ENCODE measurements at places on chromosomes 5 and 9. TPM values are rescaled to one million over a fixed set of nuclear protein-coding genes. Genes with fewer than 3 reads are reported as not detected.

GRCh38 chr5:127840809-127841208, 137.6 kb downstream of the CCDC192 start:
- DNase-seq: no peak

DNA sequence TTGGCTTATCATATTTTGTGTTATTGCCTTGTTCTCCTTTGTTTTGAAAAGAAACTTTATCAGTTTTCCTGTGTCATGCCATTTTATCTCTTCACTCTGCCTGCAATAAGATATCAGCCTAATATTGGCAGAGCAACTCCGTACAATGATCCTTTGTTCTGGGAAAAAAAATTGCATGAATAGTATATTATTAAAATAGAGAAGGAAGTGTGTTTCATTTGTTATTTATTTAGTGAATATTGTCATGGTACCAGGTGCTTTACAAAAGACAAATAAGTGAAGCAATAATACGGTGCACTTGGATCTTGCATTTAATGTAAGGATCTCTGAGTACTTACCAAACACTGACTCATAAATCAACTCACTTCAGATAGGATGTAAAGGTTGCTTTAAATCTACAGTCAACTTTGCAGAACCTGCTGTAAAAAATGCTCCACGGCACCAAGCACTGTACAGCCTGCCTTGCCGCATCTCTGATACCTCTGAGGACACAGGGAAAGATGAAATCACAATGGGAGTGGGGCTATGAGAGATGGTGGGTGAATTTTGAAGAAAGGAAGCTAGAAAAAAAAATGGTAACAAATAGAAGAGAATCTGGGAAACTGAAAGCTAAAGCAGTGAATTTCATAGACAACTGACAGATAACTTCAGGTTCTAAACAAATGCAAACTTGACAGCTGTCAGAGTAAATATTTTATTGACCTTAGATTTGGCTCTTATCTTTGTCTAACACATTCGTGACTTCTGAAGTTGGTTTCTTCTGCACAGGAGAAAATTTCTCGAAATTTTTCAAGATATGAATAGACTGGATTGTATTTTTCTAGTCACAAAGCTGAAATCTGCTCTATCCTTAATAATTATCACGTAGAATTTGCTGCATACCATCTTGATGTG, 232.1 kb downstream of the ENC1 start:
- no peak for DNase-seq

GRCh38 chr9:87615547-87616148, 110.3 kb upstream of the CTSL start:
- no peak for DNase-seq

DNA sequence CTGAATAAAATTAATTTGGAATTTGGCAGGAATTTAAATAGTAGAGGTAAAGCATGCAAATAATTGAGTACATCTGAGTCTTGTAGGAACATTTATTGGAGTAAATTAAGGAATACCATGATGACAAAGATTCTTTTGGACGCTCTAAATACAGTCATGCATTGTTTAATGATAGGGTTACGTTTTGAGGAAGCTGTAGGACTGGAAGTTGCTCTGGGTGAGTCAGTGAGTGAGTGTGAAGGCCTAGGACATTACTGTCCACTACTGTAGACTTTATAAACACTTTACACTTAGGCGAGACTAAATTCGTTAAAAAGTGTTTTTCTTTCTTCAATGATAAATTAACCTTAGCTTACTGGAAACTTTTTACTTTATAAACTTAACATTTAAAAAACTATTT, 113.0 kb downstream of the FAM170A start:
- DNase-seq: no peak

- no peak for DNase-seq
These were observed 78.0 kb upstream of the IRX4 start for GRCh38 chr5:1960595-1961303.

- DNase-seq: no peak
These were observed 81.0 kb downstream of the ARHGEF28 start for GRCh38 chr5:73706963-73707362.

GRCh38 chr9:81103597-81104471, 585.5 kb downstream of the TLE1 start:
- DNase-seq: no peak

- DNase-seq: no peak
These were observed 432.2 kb downstream of the TMEM232 start for GRCh38 chr5:110294281-110294680.

- peak; percentile 60 for DNase-seq
These were observed 6.9 kb upstream of the NDUFB6 start for GRCh38 chr9:32579706-32580331.

GRCh38 chr5:125883223-125883622, 540.0 kb upstream of the GRAMD2B start:
- DNase-seq: no peak

GRCh38 chr5:10145923-10146401, 103.7 kb downstream of the ATPSCKMT start:
- no peak for DNase-seq

DNA sequence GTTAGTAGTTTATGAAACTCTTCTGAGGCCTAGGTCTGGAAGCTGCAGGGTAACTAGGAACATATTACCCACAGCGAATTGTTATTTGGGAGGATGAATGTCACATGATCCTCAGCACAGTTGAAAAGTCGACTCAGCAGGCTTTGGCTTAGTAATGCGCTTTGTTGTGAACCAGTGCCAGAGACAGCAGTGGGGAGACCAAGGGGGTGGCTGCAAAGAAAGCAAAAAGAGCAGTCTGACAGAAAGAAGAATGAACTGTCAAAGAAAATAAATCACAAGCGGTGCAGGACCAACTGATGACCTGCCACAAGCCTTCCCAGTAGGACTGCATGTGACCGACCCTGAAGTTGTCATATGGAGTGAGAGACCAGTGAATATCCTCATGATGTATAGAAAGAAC, 170.0 kb downstream of the CCDC171 start:
- no peak for DNase-seq

DNA sequence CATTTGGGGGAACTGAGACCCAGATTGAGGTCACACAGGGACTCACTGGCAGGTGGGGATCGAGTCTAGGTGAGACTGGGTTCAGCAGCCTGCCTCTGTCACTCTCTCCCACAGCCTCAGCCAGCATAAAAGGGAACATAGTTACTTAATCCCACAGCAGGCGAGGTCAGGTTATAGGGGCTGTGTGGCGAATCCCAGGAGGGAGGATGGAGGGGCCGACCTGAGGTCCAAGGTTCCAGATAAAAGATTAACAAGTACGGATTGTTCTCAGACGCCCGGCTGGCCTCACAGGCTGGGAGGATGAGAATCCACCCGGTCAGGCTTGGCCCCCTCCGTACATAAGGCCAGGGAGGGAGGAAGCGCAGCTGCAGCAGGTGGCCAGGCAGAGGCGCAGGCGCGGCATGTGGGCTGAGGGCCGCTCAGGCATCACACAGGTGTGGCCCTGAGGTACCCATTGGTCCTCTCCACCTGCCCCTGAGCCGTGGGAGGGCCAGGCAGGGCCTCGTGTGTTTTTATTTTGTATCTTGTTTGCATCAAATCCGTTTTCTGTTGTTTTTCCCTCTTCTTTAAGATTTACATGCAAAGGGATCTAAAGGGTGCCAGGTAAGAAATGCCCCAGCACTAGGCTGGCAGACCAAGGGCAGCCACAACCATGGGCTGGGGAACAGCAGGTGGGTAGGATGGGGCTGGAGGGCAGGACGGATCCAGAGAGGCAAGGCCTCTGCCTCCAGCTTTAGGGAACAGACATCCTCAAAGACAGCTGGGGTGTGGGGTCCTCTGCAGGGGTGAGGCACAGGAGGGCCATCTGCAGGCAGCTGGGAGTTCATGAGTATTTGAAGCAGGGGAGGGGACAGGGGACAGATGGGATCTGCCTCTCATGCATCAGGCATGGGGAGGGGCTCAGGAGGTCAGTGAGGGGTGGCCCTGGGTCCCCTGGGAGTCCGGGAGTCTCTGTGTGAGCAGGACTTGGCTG, 3.6 kb downstream of the SUSD3 start:
- DNase-seq: no peak

DNA sequence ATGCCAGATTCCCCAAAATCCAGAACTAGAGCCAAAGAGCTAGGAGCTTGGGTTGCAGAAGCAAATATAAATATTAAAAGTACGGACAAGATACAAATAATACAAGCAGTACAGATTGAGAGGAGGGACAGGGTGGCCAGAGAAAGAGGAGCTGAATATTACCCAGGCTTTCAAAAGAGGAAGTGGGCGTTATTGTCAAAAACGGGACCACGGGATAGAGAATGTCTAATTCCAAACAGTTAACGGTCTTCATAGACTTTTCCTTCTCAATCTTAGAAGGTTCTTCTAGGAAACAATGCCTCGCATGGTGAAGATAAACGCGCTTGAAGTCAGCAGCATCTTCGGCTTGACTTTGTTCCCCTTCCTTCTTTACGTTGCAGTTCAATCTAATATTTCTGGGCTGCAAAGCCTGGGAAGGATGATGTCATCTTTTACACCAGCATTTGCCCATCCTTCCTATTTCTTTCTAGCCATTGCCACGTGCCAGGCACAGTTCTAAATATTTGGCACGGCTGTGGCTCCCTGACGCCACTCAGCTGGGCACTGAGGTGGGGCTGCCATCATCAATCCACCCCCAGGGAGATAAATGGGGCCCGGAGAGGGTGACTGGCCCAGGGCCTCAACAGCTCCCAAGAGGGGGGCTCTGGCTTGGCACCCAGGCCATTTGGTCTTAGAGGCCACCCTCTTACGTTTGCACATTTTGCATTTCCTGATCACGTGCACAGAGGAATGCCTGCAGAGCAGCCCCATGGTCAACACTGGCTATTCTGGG, 16.3 kb upstream of the OLFM1 start:
- no peak for DNase-seq

Gene IL31RA
- total RNA-seq: not detected

Gene ENTR1
- 33.0 TPM for total RNA-seq

Measured in CD8-positive, alpha-beta T cell (primary cell).